ENCODE measurements at places on chromosomes 13 and 19.

GRCh38 chr13:71460211-71460610 lies 406.8 kb downstream of the DACH1 start:
- DNase-seq = no peak

GRCh38 chr13:59666504-59666903 lies 497.2 kb downstream of the DIAPH3 start:
- no peak for DNase-seq

GRCh38 chr19:18774782-18775444 lies 16.2 kb downstream of the COMP start:
- no peak for DNase-seq

DNA sequence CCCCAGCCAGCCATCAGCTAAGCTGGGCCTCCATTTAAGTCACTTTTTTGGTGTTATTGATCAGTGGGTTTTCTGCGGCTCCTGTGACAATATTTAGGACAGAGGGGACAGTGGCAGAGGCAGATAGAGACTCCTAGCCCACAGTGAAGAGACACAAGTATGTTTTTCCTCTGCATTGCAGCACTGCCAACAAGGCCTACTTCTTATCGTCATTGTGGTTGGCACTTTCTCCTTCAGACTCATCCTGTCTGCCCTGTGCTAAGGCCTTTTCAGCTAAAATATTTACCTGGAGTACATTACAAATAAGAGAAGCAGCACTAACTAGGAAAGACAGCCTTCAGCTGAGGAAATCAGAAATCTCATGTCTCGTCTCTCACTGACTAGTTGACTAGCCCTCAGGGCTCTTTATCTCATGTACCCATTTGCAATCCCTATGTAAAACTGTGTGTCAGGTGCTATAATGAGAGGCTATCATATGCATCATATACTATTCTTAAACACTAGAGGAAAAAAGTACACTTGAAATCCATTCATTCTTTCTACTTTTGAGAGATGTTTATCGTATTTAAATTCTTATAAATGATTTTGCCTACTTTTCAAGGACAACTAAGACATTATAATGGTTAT lies 62.2 kb downstream of the ZAR1L start:
- DNase-seq = no peak

GRCh38 chr13:91361755-91362271 lies 14.3 kb downstream of the MIR17HG start:
- DNase-seq = no peak

DNA sequence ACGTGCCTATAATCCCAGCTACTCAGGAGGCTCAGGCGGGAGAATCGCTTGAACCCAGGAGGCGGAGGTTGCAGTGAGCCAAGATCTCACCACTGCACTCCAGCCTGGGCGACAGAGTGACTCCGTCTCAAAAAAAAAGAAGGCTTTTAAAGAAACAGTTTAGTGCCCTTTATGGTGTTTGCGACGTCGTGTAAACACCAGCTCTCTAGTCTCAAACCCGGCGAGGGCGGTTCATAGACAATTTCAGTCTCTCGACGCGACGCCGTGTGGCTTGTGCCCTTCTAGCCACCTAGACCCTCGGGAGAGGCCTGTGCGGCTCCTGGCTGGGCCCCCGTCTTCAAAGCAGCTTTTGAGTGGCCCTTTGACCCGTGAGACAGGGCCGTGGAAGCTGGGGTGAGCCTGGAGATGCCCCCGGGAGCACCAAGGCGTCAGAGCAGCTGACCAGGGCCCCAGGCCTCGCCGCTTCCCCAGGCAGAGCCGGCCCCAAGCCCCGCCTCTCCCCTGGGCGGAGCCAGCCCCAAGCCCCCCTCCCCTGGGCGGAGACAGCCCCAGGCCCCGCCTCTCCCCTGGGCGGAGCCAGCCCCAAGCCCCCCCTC lies 5.0 kb upstream of the MADCAM1 start:
- DNase-seq = no peak

- DNase-seq = no peak
Measured at GRCh38 chr13:84211048-84211447, 328.8 kb upstream of the SLITRK1 start.

DNA sequence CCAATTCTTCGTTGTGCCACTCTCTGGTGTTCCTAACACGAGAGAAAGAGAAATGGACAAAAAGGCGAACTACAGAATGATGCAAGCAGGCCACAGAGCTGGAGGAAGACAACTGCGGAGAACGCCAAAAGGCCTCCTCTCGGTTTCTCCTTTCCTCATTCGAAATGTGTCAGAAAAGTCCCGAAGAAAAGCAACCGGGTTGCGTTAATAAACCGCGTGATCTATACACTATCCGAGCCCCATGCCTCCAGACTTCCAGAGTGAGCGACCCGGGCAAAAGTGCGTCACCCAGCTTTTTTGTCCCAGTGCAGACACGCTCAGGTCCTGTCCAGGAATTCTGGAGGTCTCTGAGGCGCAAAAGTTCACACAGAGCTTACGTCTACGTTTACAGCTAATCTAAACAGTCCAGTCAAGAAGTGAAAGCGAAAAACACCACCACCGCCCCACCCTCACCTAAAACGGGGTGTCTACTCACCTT lies 413 bp downstream of the N4BP2L2 start:
- DNase-seq = peak; percentile 39

DNA sequence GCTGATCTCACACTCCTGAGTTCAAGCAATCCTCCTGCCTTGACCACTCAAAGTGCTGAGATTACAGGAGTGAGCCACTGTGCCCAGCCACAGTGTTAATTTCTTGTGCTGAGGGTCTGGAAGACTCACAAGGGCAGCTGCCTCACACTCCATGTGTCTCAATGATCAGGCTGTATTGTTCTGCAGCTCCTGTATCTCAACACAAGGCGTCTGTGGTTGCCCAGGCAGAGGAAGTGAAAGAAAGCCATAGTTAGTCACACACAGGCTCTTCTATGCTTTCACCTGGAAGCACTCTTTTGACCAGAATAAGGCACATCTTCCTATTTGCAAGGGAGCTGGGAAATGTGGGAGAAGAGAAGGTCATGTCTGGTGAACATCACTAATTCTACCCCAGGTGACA lies 107.3 kb upstream of the ZNF507 start:
- no peak for DNase-seq

GRCh38 chr19:6967967-6968366 lies 53.3 kb downstream of the MBD3L2B start:
- no peak for DNase-seq

DNA sequence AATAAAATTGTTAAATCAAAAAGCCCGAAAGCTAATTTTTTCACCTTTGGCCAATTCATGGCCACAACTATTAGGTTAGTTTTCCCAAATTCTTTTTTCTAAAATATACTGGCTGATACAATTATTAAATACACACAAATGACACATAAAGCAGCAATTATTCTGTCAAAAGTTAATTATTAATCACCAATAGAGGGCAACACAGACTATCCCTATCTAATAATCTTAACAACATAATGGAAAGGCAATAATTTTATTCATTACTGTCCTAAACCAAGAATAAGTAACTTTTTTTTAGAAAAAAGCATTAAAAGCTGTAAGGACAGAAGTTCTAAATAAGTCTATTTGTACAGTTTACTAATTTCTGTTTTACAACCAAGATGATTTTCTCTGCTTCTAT lies 51.7 kb downstream of the KATNAL1 start:
- DNase-seq = peak; percentile 9

Data from fibroblast of skin of right biceps (primary cell).